HTR-8/SVneo (cell line): ENCODE measurements at places on chromosomes 1 and 21.
A peak's percentile ranks its signal among the peaks of the same experiment; 100 is the strongest.

- no peak for DNase-seq
These were observed 579.9 kb upstream of the BEND5 start for GRCh38 chr1:49356594-49356993.

DNA sequence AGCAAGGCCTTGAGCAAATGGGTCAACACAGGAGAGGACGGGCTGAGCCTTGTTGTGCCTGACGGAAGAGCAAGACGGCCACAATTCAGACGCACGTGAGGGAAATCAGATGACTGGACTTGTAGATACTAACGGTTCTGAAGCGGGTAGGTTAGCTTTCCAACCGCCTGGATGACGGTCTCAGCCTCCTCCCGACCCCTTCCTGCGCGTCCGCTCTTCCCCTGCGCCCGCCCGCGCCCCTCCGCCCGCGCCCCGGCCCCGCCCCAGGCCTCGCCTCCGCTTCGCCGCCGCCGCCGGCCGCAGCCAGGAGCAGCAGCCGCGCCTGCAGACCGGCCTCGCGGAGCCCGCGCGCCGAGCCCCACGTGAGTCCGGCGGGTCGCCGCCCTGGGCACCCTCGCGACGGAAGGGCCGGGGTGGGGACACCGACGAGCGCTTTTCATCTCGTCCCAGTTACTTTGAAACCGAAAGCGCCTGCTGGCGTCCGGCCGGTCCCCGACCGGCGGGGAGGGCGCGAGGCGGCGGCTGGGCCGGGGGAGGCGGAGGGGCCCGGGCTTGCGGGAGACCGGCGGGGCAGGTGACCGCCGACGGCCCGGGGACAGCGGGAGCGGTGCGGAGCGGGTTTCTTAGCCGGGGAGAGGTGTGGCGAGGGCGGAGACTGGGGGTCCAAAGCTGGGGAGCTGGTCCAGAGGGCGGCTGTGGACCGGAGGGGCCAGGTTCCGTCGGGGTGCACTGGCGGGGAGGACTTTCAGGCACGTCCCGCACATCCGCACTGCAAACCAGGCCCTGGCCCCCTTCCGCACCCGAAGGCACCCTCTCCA, at the start of gene TRAF5:
TRAF5 (plus strand) TSS at position 306 of the 818 bp plus-strand sequence. CDS start 26,407 bp downstream, outside the sequence.
- DNase-seq, result peak; percentile 51

- no peak for DNase-seq
These were observed 975.7 kb upstream of the ADGRL4 start for GRCh38 chr1:79982211-79982610.

DNA sequence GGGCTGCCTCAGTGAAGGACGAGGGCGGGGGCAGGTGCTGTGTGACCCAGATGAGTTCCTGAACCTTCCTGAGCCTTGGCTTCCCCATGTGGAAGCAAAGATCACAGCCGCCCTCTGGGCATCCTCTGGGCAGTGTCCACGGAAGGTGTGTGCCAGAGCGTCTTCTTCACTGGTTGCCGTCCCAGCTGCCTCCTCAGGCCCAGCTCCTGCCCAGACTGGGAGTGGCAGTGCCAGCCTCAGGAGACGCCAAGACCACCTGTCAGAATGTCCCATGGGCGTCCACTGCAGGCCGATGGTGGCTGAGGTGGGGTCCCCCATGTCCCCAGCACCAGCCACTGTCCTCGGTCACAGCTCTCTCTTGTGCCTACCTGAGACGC, 10.2 kb downstream of the ARHGEF16 start:
- no peak for DNase-seq

GRCh38 chr1:109730666-109731065, 10.2 kb downstream of the GSTM3 start:
- DNase-seq, result no peak

DNA sequence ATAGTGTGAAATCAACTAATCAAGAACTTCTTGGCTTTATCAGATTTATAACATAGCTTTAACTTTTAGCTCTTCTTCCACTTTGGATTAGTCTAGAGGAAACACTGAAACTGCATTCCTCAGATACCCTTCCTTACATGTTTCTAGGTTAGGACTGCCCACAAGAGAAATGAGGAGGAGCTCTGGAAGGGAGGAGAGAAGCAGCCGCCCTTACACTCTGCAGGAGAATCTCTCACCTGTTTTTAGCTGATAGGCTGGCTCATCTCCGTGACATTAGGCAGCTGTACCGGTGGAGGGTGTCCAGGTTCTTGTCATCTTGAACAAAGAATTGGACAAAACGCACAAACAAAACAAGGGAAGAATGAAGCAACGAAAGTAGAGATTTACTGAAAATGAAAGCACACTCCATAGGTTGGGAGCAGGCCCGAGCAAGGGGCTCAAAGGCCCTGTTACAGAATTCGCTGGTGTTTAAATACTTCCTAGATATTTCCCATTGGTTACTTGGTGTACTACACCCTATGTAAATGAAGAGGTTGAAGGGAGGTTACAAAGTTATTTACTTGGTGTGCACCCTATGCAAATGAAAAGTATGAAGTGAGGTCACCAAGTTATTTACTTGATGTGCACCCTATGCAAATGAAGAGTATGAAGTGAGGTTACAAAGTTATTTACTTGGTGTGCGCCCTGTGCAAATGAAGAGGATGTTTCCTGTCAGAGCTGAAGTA, 524.9 kb upstream of the CHRM3 start:
- DNase-seq, result no peak

DNA sequence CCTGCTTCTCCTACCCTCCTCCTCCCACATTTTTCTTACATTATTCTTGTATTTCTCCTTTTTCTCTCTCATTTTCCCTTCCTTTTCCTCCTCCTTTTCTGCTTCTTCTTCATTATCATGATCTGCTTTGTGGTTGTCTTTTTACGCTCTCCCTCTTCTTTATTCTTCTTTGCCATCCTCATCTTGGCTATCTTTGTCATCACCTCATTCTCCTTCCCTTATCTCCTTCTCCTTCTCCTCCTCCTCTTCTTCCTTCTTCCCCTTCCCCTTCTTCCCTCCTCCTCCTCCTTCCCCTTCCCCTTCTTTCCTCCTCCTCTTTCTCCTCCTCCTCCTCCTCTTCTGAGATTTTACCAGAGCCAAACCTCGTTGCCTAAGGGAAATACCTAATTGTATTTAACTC, 30.5 kb downstream of the RNF187 start:
- no peak for DNase-seq

DNA sequence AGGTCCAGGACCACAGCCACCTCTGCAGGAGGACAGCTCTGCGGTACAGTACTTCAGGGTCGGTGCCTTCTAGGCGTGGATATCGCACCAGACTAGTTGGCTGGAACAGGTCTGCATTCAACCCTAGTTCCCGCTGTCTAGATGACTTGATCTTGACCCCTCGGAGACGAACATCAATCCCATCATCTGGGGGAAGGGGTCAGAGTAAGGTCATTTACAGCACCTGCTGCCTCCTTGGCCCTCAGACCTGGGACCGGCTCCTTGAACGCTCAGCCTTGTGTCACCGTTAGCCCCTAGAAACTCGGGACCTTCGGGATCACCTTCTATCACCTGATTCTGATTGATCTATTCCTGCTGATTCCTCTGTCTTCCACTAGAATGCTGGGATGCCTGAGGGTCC, 2.6 kb downstream of the HECTD3 start:
- DNase-seq, result no peak

DNA sequence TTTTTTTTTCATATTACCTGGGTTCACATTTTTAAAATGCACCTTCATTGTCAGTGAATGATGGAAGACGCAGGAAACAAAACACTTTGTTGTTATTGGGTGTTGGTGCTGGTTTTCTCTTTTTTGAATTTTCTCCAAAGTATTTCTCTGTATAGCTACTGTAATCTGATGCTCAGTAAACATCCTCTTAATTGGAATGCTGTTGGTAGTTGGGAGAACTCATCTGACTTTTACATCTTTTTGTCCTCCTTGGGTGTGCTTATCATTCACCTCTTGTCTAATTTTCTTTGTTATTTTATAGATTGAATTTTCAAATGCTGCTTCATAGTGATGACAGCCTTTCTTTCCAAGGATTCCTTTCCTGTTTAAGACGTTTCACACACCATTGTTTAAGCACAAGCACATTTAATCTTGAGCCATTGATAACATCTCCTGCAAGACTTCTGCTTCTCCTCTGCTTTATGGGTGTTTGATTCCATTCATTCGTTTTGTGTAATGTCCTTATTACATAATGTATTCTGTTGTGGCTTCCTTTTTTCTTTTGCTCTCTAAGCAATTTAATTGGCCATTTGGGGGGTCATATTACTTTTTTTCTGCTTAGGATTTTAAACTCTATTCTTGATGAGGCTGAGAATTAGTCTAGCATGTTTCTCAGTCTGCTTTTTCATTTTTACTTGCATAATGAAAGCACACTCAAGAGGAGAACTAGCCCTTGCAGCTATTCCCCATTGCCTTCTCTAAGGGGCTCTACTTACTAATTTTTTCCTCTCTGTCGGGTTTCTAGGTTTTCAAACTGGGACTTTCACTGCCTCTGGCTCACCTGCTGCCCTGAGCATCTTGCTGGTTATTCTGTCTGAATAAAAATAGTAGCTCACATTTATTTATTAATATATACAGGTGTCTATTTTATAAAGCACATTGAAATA, 42.0 kb upstream of the CD34 start:
- DNase-seq, result no peak

GRCh38 chr1:154557939-154558719, at the start of gene UBE2Q1:
Gene UBE2Q1 (minus strand): TSS chr1:154558662. CDS start chr1:154558553, 109 bp downstream.
- DNase-seq, result no peak

- no peak for DNase-seq
These were observed 115.8 kb downstream of the PTPRC start for GRCh38 chr1:198754670-198755069.

DNA sequence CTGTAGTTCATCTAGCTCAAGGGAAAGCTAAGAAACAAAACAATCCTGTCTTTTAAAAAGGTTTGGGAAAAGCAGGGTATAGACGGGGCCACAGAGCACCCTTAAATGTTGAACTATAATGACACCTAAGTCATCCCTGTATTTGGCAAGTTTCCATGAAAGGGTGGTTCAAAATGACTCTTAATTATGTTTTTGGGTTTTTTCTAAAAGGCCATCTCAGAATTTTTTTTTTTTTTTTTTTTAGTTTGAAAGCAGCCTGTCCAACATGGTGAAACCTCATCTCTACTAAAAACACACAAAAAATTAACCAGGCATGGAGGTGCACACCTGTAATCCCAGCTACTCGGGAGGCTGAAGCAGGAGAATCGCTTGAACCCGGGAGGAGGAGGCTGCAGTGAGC, 22.2 kb downstream of the TOMM20 start:
- DNase-seq, result no peak

DNA sequence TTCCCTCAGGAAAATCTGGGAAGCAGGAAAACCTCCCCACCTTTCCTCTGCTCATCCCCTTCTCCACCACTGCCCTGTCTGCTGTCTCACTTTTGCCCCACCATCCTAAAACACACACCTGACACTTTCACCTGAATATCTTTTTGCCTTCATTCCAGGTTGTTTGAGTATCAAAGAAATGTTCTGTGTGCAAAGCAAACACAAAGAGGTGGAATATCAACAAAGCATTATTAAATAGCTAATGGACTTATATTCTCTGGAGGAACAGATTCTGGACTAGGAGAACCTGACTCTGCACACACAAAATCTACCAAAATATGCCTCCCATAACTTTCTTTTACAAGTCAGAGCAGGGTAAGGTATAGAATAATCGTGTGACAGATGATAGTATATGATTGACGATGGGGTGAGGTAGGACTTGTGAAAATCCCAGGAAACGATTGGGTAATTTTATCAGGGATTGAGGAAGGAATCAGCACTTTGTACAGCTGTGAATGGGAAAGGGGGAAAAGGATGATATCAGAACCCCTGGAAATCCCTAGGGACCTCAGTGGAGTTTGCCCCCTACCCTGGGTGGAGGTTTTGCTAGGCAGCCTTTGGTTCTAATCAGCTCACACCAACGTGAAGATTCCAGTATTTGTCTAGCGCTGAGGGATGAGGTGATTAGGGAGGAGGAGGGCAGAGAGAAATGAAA, 87.7 kb downstream of the PROX1 start:
- DNase-seq, result no peak

- no peak for DNase-seq
These were observed 31.4 kb upstream of the CD84 start for GRCh38 chr1:160610569-160611242.
